ENCODE measurements at places on chromosomes 5 and 9.

GRCh38 chr5:27311544-27311943, 273.2 kb upstream of the CDH9 start:
- no peak for DNase-seq

- DNase-seq = no peak
Measured at GRCh38 chr5:117245130-117245529, 670.5 kb upstream of the SEMA6A start.

GRCh38 chr9:89841456-89841855, 236.6 kb downstream of the GADD45G start:
- peak; percentile 37 for DNase-seq

DNA sequence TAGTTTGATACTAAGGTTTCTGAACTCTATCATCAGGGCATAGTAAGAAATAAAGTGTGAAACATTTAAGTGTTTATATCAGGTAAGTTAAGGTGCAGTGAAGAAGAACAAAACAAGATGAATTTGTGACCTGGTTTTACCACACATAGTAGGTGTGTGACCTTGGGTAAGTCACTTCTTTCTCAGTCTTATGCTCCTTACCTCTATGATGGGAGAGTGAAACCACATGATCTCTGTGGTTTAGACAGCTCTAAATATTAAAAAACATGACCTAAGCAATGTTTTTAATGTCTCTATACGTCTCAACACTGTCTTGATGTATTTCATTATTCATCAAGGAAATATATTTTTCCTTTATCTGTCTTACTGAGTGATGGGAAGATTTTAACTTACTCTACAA, 629.6 kb upstream of the DMAC1 start:
- DNase-seq = no peak

- DNase-seq = no peak
Measured at GRCh38 chr5:124238350-124238749, 508.1 kb downstream of the ZNF608 start.

DNA sequence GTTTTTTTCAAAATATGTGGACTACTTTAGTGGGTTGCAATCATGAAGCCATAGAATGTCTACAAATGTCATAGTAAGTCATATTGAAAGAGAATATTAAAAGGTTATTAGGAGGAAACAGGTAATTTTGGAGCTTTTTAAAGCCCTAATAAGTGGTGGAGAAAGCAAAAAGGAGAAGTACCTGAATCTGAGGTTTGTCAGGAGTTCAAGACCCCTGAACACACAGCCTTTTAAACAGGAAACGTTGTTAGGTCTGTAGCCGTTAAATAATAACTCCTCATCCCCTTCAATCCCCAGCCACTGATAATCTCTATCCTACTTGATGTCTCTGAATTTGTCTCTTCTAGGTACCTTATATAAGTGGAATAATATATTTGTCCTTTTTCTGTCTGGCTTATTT, 51.1 kb downstream of the SPEF2 start:
- DNase-seq = no peak

- peak; percentile 41 for DNase-seq
Measured at GRCh38 chr9:134055981-134056461, 11.8 kb downstream of the BRD3 start.

GRCh38 chr5:110106750-110107149, 417.0 kb downstream of the MAN2A1 start:
- no peak for DNase-seq

- DNase-seq = no peak
Measured at GRCh38 chr9:78370991-78371390, 74.1 kb downstream of the PSAT1 start.

GRCh38 chr5:426392-426976, 16.5 kb upstream of the EXOC3 start:
- DNase-seq = no peak

GRCh38 chr5:133241179-133242092, 189.6 kb downstream of the HSPA4 start:
- no peak for DNase-seq

DNA sequence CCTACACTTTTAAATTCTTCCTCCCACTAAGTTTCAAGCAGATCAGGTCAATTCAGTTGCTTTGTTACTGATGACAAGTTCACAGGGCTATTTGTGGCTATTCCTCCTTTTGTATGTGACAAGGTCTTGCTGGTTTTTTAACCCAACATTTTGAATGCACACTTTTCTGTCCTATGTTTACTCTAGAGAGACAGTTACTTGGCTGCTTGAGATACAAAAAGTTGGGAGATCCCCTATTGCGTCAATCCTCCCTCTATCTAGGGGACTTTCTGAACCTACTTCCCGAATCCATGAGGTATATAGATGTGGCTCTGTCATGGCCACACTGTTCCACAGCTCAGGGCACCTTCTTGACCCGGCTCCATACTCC, 386.7 kb downstream of the NTRK2 start:
- no peak for DNase-seq

DNA sequence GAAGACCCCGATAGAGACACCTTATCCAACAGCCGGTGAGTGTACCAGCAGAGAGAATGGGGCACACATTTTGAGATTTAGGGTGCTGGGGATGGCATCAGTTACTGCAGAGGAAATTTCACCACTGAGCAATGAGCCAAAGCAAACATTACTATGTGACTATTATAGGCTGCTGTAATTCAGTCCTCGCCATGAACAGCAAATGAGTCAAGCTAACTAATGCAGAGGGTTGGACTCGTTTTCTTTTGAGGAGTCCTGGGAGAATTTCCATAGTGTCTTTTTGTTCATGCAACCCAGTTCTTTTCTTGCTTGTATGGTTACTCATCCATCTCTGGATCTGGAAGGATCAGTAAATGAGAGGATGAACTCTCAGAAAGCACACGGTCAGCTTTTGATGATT, 323.8 kb downstream of the PSAT1 start:
- no peak for DNase-seq

DNA sequence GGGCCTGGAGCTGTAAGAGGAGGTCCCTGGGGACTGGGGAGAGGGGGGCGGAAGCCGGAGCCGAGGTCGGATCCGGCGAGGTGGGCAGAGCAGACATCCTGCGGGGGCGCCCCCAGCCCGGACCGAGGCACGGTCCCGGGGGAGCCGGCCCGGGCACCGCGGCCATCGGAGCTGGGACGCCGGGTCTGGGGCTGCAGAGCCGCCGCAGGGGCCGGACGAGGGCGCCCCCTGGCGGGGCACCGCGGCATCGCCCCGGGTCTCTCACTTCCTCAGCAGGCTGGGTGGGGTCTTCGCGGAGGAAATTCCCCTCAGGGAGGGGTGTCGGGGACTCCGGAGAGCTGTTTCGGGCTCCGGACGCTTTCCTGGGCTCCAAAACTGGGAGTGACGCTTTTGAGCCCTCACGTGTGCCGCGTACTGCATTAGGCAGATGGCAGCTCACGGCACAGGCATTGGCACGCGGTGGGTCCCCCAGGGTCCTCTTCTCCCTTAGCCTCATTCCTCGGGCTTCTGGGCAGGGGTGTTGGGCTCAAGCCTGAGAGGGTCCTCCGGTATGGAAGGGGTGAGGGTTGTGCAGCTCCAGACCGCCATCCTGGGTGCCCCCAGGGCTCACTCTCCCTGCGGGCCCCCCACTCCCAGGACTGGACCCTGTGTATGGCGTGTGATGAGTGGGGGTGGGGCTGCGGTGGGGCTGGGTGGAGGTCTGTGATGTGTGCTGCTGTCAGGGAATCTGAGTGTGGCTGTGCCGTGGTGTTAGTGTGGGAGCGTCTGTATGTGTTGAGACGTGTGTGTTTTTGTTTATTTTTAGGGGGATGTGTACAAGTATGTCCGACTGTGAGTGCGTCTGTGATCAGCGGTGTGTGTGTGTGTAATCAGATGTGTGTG, 29.6 kb downstream of the LHX2 start:
- DNase-seq = peak; percentile 88

DNA sequence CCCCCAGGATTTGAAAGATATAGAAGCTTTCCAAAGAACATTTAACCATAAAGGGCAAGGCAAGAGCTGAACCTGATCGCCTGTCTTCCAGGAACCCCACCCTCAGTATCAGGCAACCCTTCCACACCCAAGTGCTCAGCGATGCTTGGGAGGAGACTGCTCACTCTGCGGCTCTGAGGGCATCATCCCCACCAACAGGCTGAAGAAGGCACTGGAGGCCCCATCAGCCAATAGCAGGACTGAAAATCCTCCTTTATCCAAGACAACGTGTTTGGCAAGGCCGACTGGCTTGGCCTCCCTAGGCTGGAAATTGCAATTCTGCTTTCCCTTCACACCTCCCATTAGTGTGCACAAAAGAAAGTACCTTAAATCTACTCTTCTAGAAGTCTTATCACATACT, 1.4 kb upstream of the PPP2CA start:
- peak; percentile 83 for DNase-seq

GRCh38 chr5:82422751-82423181, 144.6 kb upstream of the RPS23 start:
- no peak for DNase-seq

- DNase-seq = no peak
Measured at GRCh38 chr9:133323991-133324703, 11.8 kb downstream of the SURF6 start.

DNA sequence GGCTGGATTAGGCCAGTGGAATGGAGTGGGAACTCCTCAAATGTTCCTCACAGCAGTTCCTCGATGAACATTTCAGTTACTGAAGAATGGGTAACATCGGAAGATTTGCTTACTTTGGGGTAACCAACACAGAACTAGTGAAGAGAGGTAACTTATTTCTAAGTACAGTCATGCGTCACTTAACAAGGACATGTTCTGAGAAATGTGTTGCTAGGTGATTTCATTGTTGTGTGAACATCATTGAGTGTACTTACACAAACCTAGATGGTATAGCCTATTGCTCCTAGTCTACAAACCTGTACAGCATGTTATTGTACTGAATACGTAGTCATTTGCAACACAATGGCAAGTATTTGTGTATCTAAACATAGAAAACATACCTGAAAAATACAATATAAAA, 228.3 kb downstream of the MAST4 start:
- DNase-seq = no peak

- peak; percentile 77 for DNase-seq
Measured at GRCh38 chr5:31639481-31640411, 815 bp downstream of the PDZD2 start.

DNA sequence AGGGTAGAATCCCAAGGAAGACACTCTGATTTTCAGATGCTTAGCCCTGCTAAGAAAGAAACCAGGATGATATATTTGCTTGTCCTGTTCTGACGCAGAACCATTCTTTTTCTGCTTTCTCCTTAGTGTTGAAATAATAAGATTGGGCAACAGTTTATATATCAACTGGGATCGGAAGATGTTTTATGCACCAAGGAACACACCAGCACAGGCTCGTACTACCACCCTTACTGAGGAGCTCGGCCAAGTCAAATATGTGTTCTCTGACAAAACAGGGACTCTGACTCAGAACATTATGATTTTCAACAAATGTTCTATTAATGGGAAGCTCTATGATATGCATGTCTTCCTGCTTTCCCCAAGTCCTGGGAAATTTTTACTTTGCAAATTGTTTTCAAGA, 19.0 kb upstream of the RUSC2 start:
- DNase-seq = no peak

GRCh38 chr5:171437286-171437821, 17.9 kb downstream of the FGF18 start:
- peak; percentile 67 for DNase-seq

- DNase-seq = no peak
Measured at GRCh38 chr5:143749581-143750205, 62.3 kb upstream of the HMHB1 start.

DNA sequence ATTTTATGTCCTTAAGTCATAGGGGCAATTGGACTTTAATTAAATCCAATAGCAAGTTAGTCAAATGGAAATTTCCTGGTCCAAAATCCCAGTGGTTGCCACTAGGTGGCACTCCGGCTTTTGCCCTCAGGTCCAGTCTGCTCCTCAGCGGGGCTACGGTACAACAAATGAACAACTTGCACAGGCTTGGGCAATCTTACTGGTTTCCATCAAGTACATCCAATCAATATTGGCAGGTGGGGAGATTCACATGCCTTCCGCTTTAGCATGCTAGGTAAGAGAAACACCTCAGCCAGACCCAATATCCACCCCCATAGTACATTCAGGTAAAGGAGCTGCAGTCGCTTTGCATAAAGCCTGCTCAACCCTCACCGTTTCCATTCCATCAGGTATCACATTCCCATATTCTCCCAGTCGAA, 6.3 kb upstream of the MXD3 start:
- DNase-seq = peak; percentile 91

DNA sequence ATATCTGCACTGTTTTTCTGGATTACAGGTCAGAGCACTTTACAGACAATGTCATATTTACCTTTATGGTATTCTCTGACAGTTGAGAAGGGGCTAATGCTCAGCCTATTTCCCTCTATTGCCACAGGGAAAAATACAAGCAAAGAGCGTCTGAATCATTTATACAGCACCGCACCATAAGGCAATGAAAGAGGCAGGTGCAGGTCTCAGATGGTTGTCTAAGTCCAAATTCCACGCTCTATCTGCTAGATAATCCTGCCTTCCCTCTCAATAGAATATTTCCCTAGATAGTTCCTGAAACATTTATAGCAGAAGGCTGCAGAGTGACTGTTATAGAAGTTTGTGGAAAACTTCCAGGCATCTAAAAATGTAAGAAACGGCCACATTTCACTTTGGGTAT, 446.1 kb upstream of the CDH6 start:
- DNase-seq = no peak

GRCh38 chr9:85067792-85068191, 398.3 kb downstream of the NTRK2 start:
- peak; percentile 9 for DNase-seq

- DNase-seq = peak; percentile 89
Measured at GRCh38 chr5:140966293-140967225, at the start of gene PCDHAC2. Gene PCDHAC2 (plus strand): TSS chr5:140966476. CDS start chr5:140966767, 291 bp downstream.

GRCh38 chr9:68808338-68808890, 103.4 kb downstream of the PIP5K1B start:
- no peak for DNase-seq

- no peak for DNase-seq
Measured at GRCh38 chr9:8027351-8027750, 227.8 kb upstream of the DMAC1 start.

- DNase-seq = no peak
Measured at GRCh38 chr5:146107901-146108300, 2.5 kb upstream of the PLAC8L1 start.

Measured in endodermal cell (in vitro differentiated cells).